ENCODE measurements at places on chromosomes 16 and 17.

GRCh38 chr17:75549246-75550138, 24.0 kb downstream of the LLGL2 start:
- DNase-seq = no peak

- DNase-seq = no peak
Observed at GRCh38 chr16:68902003-68902968, 59.0 kb downstream of the TANGO6 start.

GRCh38 chr16:84973776-84974523, 37.4 kb downstream of the ZDHHC7 start:
- no peak for DNase-seq

DNA sequence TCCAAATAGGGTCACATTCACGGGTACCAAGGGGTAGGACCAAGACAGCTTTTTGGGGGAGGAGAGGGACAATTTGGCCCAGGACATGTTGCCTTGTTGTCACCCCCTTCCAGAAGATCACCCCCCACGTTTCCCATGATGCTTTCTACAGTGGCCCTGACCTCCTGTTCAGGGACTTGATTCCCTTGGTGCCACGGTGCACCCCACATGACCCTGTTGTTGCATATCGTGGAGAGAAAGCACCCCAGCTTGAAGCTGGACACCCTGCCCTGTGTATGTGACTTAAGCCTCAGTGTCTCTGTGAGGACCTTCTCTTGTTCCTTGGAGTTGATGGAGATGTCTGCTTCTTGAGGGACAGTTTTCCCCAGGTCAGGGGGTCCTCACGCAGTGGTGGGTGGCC, 12.6 kb downstream of the IL34 start:
- DNase-seq = no peak

- no peak for DNase-seq
Observed at GRCh38 chr16:28213396-28213795, 1.6 kb upstream of the XPO6 start.

GRCh38 chr16:54466233-54466632, 179.6 kb upstream of the IRX3 start:
- DNase-seq = no peak

DNA sequence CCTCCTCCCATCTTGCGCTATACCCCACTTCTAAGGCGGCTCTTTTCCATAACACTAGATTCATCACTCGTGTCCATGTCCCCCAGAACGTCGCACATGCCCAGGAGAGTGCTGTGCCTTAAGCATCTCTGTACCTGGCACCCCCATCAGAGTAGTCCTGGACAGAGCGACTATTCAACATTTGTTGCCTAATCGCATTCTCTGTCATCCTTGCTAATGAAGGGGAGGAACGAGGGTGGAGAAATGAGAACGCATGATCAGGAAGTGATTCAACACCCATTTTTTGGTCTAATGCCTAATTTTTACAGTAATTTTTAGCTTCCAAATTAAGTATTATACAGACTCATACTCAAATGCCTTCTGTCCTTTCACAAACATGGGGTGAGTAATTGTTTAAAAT, 53.2 kb downstream of the SLC39A11 start:
- DNase-seq = no peak

GRCh38 chr16:80615735-80616134, 74.9 kb downstream of the DYNLRB2 start:
- DNase-seq = peak; percentile 40

- DNase-seq = no peak
Observed at GRCh38 chr16:88881007-88881615, 14.7 kb upstream of the PABPN1L start.

DNA sequence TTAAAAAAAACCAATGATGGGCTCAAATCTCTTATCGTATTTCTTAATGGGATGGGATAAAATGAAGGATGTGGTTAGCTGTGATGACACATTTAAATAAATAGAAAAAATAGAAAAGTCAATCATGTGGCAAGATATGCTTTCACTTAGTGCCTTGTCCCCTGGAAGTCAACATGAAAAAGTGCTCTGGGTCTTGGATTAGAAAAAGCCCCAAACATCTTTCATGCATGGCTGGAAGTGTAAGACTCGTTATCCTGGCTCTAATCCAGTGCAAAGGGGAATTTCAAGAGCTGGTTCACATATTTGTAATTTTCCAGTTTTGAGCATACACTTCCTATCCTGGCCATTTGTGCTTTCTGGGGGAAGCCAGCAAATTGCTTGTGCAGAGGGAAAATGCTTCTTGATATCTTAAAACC, 160.9 kb downstream of the MAP2K6 start:
- DNase-seq = no peak

DNA sequence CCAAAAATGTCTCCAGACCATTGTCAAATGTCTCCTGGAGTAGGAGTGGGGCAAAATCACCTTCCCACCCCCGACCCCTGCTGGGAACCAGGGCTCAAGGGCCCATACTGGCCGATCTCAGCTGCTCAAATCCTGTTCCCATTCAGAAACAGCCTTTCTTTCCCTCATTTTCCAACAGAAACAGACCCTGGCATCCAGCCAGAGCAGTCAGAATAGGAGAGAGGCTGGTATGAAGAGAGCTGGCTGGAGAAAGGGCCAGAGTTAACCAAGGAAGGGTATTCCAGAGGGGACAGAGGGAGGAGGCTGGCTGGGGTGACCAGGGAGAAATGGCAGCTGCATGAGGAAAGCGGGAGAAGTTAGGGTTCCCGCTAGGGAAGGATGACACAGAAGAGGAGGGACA, 199.1 kb downstream of the XYLT1 start:
- no peak for DNase-seq

DNA sequence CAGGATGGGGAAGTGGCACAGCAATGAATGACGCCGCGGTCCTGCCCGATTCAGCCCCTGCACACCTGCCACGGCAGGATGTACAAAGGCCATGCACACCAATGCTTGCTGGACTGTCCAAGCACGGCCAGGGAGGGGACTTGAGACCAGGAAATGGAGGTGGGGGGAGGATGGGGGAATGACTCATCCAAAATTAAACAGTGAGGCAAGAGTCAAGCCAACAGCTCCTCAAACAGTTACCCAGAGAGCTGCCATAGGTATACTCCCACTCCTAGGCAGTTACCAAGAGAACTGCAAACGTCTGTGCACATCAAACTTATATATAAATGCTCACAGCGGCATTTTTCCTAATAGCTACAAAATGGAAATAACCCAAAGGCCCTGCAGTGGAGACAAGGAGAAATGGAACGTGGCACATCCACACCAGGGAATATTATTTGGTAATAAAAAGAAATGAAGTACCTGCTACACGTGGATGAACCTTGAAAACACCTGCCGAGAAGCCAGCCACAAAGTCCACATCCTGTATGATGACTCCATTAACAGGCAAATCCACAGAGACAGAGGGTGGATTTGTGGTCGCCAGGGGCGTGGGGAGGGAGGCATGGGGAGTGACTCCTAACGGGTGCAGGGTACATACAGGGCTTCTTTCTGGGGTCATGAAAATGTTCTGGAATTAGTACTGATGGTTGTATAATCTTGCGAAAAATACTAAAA, 54.1 kb downstream of the VAC14 start:
- no peak for DNase-seq

DNA sequence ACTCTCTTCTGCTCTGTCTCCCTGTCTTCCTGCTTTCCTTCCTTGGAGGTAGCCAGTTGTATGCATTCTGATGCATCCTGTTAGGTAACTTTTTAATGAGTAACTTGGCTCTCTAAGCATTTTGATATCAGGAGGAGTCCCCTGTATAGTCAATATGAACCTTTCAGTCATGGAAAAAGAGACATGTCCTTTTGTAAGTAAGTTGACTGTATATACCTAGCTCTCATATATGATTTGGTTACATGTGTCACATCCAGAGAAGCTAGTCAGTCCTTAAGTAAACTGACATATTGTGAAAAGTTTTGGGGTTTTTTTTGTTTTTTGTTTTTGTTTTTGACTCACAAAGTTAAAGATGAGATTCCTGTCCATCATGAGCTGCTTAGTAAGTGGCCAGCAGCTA, 18.8 kb downstream of the UTP18 start:
- no peak for DNase-seq

- DNase-seq = no peak
Observed at GRCh38 chr17:1709403-1709951, 700 bp downstream of the TLCD2 start.

DNA sequence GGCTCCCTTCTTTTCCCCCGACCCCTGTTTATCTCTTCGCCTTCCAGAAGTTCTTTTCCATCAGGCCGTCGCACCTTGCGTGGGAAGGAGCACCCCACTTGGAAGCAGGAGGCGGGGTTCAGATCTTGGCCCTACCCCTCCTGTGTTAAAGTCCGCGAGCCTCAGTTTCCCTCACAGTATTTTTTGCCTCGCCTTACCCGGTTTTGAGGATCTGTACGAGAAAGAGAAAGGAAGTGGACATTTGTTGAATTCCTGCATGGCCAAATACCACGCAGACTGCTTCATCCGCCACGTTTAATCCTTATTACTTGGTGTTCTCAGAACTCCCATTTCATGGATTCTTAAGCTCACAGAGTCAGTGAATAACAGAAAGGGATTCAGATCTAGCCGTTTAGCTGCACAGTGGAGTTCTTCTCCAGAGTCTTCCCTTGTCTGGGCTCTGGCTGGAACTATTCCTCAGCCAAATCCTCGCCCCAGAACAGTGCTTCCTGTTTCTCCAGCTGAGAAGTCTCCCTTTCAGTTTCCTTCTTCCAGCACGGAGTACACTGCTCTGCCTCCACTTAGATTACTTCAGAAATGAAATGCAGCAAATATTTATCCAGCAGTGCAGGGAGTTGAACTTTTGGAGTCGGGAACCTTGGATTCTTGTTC, 590 bp downstream of the TMEM219 start:
- DNase-seq = no peak

- DNase-seq = no peak
Observed at GRCh38 chr17:12104831-12105230, 84.2 kb downstream of the MAP2K4 start.

- no peak for DNase-seq
Observed at GRCh38 chr17:68790931-68791330, 164.3 kb downstream of the ABCA8 start.
